ENCODE measurements at places on chromosomes 11 and 22.

GRCh38 chr11:67492801-67493547 is 10.1 kb downstream of the AIP start:
- DNase-seq: no peak

DNA sequence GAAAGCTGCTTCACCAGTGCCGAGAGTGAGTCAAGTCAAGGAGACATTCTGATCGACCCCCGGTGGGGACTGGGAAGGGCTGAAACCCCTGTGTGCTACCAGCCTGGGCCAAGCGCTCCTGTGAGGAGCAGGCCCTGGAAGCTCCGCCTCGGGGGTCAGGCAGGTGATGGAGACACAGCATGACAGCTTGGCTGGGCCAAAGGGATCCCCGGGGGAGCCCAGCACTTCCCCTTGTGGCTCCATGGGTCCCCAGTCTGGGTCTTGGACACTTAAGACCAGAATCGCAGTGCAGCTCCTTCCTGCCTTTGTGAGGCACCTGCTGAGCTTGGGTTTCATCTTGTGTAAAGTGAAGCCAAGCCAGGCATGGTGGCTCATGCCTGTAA is 89.2 kb downstream of the MORC2 start:
- no peak for DNase-seq

- no peak for DNase-seq
Measured at GRCh38 chr11:2267306-2267850, 3.0 kb downstream of the ASCL2 start.

- DNase-seq: no peak
Measured at GRCh38 chr22:37411655-37412054, 15.6 kb downstream of the ELFN2 start.

DNA sequence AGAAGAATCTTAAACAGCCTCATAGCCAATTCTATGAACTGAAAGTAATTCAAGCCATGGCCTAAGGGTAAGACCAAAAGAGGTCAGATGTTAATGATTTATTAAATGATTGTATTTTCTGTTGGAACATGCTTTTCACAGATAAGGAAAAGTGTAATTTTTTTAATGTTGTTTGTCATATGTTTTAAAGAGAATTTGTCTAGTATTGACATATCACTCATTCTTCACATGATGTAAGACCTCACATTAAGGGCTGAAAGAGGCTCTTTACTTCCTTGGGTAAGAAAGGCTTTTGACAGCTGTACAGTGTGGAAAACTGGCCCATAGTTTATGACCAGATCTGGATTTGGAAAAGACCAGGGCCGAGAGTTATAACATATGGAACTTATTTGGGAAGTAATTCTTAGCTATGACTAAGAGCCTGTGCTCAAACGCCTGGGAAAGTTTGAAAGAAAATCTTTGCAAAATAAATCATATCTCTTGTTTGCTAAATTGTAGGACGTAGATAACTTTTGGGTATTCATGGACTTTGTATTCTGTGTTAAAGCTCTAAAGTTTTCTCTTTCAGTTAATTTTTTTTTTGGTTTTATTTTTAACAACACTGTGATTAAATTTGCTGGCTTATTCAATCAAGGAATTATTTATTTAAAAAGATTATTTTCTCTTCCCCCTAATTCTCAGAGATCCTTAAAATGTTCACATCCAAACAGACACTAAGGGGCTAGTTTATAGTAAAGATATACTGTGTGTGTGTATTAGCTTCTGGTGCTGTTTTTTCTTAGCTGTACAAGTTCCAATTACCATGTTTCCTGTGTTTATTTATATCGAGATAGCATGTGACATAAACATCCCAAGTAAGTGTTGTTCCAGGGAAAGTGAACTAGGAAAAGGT is 162.2 kb downstream of the ARHGAP42 start:
- DNase-seq: no peak

- no peak for DNase-seq
Measured at GRCh38 chr11:126355324-126355925, at the start of gene ST3GAL4. Gene ST3GAL4 (plus strand): TSS chr11:126355686. CDS start chr11:126406156, 50,470 bp downstream.

- DNase-seq: no peak
Measured at GRCh38 chr22:47634347-47634746, 871.9 kb downstream of the TBC1D22A start.

DNA sequence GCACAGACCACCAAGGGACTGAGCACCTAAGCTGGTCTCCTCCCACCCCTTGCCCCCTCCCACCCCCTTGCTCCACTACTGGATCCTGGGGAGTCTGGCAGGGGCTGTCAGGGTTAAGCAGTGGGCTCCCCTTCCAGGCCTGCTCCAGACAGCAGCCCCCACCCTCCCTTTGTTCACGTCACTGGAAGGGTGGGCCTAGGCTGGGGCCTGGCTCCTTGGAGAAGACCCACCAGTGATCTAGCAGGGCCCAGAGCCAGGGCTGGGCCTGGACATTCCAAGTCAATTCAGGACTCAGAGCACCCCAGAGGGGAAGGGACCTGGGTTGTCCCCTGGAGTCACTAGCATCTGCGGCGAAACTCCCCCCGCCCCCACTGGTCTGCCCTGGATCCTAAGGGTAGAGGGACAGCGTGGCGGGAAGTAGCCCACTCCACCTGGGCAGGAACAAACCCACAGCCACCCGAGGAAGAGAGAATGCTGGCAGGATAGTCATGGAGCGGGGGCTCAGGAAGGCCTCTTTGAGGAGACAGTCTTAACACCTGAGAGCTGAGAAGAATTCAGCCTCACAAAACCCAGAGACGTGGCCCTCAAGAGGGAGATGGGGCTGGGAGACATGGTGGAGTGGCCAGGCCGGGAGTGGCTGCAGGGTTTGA is 45.8 kb downstream of the IGLL1 start:
- DNase-seq: no peak

GRCh38 chr11:14386895-14387480 is 28.0 kb upstream of the RRAS2 start:
- DNase-seq: no peak

DNA sequence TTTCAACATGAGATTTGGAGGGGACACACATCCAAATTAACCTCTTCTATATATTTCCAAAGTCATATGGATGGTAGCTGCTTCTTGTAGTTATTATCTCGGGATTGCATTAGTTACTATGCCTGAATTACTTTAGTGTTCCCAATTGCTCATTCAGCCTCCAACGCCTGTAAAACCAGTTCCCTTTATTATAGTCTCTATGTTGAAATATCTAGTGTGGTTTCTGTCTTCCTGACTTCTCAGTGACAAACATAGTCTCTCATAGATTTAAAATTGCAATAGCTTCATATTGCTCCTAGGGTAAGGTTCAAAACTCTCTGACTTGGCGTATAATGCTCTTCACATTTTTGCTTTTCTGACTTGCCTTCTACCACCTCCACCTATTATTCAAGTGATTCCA is 366.4 kb downstream of the CASP12 start:
- DNase-seq: no peak

DNA sequence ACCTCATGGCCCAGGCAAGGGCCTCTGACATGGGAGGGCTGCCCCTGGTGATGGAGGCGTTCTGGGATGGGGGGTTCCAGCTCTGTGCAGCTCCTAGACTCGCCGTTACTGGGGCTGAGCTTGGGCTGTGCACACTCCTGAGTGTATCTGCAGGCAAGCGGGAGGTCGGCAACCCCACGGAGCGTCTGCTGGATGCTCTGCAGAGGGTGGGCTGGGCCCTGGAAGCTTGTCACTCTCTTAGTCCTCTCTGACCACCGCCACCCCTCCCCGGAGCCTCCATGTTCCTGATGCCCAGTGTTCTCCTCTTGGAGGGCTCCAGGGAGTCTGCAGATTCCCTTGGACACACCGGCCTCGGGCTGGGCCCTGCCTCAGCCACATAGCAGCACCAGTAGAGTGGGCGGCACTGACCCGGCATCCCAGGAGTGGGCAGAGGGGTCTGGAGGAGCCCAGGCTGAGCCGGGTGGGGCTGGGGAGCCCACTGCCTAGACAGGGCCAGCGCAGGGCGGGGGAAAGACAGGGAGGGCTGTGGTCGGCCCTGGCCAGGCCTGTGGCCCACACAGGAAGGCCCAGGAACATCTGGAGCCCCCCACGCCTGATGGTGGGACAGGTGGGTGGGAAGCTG is 20.6 kb upstream of the MUC5B start:
- no peak for DNase-seq
